AG04449 (cell line): ENCODE measurements at places on chromosomes 3 and 15.

DNA sequence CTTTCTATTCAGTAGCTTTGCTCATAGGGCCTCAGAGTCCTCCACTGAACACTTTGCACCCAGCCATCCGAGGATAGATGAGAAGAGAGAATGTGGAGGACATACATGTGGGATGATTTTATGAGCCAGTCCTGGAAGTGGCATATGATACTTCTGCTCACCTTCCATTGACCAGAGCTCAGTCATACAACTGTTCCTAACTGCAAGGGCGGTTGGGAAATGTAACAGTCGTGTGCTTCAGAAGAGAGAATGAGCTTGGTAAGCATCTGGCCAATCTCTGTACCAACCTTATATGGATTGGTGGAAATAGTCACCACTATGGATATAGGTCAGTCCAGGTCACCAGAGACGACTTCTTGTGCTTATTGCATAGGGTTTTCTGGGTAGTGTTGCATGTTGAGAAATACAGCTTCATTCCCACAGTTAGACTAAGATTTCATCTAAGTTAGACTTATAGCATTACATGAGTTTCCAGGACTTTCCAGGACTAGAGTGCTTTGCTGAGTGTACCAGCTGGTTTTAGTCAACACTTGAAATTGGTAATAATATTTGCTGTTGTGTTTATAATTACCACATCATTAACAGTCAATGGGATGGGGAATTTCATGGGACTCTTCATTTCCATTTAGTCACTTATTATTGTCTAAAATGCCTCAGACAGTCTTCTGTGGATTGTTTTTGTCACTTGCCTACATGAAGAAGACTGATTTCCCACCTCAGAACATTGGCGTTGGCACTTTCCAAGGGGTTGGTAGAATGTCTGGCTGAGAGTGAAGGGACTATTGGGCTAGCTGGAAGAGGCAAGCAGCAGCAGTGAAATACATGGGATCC is 214.5 kb upstream of the ROPN1 start:
- no peak for DNase-seq

- no peak for DNase-seq
Observed at GRCh38 chr3:9136746-9137465, 112.5 kb downstream of the SRGAP3 start.

- DNase-seq = peak; percentile 42
Observed at GRCh38 chr15:39592500-39592899, 11.6 kb downstream of the THBS1 start.

DNA sequence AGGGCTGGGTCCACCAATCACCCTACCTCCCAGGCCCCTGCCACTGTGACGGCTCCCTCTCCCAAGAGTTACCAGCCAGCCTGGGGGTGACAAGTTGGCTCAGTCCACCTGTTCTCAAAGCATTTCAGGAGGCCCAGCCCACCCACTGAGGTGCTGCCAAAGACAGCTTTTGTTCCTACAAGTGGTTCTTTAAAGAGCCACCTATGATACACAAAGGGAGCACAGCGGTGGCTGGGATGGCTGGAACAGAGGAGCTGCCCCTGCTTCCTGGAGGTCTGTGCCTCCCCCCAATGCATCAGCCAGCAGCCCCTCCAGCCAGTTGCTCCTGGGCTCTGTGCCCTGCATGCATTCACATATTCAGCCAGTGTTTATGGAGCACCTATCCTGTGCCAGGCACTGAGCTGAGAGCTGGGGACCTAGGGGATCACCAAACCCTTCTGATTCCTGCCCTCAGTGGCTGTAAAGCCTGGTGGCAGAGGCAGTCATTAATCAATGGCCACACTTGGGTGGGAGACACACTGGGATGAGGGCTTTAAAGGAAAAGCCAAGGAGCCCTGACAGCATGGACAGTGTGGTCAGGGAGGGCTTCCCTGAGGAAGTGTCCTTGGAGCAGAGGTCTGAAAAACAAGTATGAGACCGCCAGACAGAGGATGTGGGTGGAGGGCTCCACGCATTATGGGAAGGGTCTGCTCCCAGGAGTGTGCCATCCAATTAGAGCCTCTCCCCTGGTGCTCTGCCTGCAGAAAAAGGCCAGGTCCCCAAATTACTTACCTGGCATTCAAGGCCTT is 107.1 kb upstream of the LINGO1 start:
- no peak for DNase-seq

DNA sequence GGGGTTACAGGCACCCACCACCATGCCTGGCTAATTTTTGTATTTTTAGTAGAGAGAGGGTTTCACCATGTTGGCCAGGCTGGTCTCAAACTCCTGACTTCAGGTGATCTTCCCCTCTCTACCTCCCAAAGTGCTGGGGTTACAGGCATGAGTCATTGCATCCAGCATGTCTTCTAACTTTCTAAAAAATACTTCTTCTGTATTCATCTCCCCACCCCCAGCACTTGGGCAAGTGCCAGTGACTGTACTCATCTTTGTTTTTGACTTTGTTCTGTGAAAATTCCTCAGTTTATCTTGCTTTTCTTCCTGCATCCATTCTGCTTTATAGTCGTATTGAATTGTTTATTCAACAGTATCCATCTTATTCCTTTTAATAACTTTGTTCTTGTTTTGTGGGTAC is 47.6 kb downstream of the ARIH1 start:
- DNase-seq = no peak

- DNase-seq = no peak
Observed at GRCh38 chr3:131386429-131387165, 5.0 kb downstream of the NUDT16 start.

- DNase-seq = no peak
Observed at GRCh38 chr3:126423191-126424038, 28.7 kb downstream of the CFAP100 start.

GRCh38 chr15:64138331-64138941 is 13.1 kb upstream of the SNX22 start:
- DNase-seq = no peak

DNA sequence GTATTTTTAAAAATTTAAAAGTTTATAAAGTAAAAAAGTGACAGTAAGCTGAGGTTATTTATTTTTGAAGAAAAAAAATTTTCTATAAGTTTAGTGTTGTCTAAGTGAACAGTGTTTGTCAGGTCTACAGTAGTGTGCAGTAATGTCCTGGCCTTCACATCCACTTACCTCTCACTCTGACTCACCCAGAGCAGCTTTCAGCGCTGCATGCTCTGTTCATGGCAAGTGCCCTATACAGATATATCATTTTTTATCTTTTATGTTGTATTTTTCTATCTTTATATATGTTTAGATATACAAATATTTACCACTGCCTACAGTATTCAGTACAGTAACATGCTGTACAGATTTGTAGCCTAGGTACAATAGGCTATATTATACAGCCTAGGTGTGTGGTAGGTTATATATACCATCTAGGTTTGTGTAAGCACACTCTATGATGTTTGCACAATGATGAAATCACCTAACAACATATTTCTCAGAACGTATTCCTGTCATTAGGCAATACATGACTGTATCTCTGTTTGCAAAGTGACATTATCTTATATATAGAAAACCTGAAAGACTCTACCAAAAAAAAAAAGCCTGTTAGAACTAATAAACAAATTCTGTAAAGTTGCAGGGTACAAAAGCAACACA is 75.9 kb upstream of the TMC3 start:
- no peak for DNase-seq

DNA sequence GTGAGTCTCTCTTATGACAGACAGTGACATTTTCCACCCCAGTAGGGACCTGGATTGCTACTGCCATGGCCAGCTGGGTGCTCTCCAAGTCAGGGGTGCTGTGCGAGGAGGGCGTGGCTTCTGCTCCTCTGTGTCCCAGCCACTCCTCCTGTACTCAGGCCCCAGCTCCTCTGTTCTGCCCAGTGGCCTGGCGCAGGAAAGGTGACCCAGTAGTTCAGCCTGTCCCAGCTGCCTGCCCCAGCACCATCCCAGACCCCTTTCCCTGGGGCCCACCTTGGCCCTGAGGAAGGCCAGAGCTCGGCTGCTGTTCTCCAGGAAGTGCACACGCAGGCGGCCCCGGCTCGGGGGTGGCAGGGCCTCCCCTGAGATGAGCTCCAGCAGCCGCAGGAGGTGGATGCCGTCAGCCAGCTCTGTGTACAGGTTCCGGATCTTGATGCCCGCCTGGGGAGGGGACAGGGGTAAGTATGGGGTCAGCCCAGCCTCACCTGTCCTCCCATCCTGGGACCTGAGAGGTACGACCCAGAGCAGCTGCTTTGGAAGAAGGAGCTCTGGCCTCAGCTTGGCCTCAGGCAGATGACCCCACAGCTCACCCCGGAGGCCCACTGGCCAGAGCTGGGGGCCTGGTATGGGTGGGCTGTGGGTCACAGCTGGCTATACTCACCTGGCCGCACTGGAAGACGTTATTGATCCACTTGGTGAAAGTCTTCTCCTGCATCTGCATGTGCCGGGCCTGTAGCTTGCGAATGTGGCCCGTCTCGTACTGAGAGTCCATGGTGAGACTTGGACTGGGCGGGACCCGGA is 1.0 kb downstream of the SPTBN5 start:
- no peak for DNase-seq

GRCh38 chr3:10456981-10457380 is 48.4 kb downstream of the ATP2B2 start:
- no peak for DNase-seq

DNA sequence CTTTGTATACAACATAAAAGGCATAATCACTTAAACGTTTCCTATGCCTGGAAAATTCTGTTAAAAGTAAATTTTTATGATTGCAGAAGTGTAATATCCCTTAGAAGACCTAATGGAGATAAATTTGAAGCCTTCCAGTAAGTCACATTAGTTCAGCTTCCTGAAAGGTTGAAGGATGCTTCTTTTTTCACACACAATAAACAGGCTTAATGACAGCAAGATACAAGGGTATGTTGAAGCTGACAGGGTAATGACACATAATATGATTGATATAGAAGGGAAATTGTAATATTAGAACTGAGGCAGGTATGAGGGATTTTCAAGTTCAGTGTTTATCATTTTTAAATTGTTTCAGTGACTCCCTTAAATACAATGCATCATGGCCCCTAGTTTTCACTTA is 161.8 kb upstream of the NAALADL2 start:
- no peak for DNase-seq

GRCh38 chr15:85865070-85865684 is 70.5 kb upstream of the KLHL25 start:
- no peak for DNase-seq

GRCh38 chr3:129577925-129578786 is 28.3 kb downstream of the PLXND1 start:
- no peak for DNase-seq

GRCh38 chr15:42084465-42085235 is 9.7 kb downstream of the PLA2G4D start:
- no peak for DNase-seq

- no peak for DNase-seq
Observed at GRCh38 chr3:154059833-154060232, 61.4 kb upstream of the ARHGEF26 start.

DNA sequence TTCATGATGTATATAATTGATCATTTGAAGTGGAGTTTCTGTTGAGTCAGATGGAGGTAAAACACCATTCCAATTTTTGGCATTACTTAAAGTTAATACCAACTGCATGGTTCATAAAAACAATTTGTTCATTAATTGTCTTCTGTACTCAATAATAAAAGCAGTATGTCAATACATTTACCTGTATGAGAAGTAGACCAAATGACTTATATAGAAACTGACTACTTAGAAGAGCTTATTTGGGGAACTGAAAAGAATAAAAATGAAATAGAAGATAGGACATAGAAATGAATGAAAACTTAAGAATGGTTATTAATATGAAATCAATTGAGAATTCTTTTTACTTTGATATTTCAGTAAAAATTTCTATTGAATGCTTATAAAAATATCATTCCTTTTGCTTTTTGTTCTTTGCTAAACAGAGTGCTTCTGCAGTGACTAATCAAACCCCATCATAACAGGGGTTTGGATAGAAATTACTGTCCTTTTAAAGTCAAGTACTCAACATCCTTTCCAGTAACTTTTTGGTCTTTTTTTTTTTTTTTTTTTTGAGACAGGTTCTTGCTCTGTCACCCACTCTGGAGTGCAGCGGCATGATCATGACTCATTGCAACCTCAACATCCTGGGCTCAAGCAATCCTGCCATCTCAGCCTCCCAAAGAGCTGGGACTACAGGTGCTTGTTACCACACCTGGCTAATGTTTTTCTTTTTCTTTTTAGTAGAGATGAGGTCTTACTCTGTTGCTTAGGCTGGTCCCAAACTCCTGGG is 6.5 kb upstream of the CRYBG3 start:
- no peak for DNase-seq

DNA sequence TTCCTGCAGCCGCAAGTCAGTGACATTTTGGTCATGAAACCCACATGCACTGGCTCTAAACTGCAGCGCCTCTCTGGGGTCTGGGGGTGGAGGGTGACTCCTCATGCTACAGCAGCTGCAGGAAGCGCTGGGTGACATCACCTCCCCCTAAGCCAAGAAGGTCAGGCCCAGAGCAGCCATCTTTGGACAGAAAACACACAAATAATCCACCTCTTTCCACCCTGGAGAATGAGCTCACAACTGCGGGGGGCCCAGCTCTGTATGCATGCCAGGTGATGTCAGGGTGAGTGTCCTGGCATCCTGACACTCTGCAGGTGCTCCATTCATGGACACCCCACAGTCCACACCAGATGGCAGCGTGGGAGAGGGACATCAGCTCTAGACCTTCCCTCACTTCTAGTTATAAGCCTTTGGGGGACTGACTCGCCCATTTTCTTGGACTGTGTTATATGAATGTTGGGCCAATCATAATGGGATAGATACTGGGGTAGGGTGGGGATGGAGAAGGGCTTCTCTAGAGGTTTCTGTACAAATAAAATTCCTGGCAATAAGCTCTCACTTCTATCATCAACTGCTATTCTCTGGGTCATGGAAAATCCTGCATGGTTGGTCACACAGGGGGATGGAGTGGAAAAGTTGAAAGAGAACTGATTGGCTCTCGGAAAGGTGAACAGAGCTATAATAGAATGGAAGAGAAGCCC is 70.7 kb upstream of the THBS1 start:
- DNase-seq = no peak

DNA sequence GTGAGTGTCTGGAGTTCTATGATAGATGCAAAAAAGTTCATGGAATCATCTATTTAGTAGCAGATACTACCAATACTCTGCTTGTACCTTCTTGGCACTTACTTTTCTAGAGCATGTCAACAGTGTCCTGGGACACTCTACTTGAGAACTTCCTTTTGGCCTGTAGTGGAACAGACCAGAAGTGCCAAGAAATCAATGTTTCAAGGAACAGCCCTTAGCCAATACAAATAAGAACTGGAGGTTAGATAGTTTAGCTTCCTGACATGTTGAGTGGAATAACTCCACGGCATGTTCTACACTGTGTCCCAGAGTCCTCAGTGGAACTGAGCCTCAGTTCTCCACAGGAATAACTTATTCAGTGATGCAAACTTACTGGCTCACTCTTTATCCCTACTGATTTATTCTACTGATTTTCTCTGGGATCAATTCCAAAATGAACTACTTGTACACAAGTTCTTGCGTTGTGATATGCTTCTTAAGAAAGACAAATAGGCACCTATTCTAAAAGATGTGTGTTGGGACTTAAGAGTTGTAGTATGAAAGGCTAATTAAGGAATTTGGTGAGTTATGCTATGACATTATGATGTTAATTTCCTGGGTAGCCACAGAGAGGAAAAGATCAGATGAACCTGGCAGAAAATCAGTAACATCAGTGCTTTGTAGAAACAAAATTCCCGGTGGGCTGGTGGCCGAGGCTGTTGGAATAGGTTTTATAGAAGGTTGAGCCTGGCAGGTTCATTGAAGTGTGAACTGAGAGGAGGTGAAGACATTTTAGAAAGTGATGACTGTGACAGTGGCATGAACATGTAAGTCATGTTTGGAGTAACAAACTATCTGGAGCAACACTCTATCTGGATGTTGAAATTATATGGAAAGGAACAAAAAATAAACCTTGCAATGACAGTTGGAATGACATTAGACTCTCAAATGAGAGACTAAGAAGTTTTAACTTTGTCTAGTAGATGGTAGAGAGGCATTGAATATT is 101.8 kb upstream of the RBMS3 start:
- no peak for DNase-seq
